ENCODE measurements at places on chromosomes 11 and 22.

GRCh38 chr11:107915229-107915628, 13.0 kb upstream of the RAB39A start:
- DNase-seq = no peak

- no peak for DNase-seq
Observed at GRCh38 chr22:35258191-35258988, 1.1 kb downstream of the HMGXB4 start.

DNA sequence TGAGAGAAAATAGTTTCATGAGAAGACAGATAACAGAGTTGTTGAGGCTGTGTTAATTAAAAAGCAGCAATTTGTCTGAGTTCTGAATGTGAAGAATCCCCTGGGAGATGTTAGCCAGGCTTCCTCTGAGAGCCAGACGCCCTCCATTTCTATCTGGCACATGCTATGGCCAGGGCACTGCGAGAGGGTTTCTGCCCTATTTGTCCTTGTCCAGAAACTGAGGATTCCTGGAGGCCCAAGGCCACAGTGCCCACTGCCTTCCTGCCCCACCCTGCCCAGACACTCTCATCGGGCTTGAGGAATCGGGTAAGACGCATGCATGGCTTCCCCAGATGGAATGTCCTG, 484.6 kb downstream of the OPCML start:
- no peak for DNase-seq

DNA sequence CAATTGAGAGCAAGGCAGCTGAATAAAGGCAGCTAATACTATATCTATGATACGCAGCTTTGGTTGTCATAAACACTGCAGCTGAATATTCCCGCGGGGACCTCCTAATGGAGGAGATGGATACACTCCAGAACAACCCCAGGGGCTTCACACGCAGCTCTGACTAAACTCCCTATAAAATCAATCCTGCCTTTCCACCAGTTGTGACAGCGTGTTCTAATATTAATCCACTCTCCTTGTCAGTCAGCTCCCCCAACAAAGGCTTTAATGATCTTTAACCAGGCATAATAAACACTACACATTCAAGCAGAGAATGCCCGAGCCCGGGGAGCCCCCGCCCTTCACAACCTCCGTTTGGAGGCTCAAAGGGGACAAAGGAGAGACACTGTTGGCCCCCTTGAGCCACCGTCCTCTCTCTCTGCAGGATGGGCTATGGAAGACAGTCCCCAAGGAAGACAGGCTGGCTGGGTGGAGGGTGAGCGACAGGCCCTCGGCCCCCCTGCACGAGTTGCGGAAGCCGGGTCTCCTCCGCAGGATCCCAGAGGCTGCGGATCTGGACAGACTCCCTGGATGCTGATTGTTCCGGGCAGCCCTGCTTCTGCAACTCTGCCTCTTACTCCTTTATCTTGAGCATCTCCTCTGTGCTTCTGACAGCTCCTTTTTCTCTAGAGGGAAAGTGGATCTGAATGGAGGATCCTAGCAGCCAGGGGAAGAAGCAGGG, 565.2 kb downstream of the BUD13 start:
- peak; percentile 96 for DNase-seq

GRCh38 chr11:111793863-111794262, 27.7 kb upstream of the PPP2R1B start:
- no peak for DNase-seq

DNA sequence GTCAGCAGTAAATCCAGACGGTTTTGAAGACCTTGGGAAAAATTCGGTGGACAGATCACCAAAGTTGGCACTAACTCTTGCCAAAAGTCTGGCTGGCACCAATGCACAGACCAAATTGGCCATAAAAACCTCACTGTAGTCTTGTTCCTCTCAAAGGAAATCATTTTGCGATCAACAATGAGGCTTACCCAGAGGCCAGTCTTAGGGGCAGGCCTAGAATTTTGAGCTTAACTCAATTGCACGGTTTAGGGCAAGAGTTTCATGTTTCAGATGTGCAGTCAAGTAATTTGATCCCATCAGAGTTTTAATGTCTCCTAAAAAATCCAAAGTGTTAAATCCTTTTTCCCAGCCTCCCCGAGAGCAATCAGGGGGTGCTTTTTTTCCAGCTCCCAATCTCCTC, 19.0 kb downstream of the MPPED2 start:
- DNase-seq = no peak

DNA sequence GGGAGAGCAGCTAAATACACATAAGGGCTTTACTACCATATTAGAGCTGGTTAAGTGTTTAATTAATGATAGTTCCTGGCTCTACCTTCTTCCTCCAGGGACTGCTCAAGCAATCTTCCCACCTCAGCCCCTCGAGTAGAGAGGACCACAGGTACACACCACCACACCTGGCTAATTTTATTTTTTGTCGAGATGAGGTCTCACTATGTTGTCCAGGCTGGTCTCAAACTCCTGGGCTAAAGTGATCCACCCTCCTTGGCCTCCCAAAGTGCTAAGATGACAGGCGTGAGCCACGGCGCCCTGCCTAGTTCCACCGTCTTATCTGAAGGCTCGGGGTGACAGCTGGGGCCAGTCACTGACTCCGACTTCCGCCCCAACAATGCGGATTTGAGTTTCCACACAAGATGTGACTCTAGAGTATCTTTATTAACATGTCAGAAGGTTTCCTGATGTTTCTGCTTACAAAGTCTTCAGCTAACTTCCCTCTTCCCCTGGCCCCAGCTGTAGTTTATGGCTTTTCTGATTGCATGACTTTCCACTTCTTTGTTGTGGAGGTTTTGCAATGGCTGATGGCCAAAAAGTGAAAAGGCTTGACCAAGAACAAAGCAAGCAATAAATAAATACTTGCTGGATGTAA, 16.8 kb downstream of the TPST2 start:
- no peak for DNase-seq

GRCh38 chr22:29079218-29079901, 6.5 kb downstream of the KREMEN1 start:
- DNase-seq = peak; percentile 86

Data from NCI-H1092 (cell line).